CD8-positive, alpha-beta T cell (primary cell): ENCODE measurements at places on chromosomes 16 and 17. TPM values are rescaled to one million over a fixed set of nuclear protein-coding genes. Genes with fewer than 3 reads are reported as not detected.

Gene TSNAXIP1
- 0.31 TPM for total RNA-seq

Gene GUCY2D
- total RNA-seq: not detected

Gene ALDOC
- 16.3 TPM for total RNA-seq

Gene SBK1
- total RNA-seq: 16.5 TPM

Gene KRTAP9-1
- total RNA-seq: not detected

Gene SOST
- not detected for total RNA-seq

DNA sequence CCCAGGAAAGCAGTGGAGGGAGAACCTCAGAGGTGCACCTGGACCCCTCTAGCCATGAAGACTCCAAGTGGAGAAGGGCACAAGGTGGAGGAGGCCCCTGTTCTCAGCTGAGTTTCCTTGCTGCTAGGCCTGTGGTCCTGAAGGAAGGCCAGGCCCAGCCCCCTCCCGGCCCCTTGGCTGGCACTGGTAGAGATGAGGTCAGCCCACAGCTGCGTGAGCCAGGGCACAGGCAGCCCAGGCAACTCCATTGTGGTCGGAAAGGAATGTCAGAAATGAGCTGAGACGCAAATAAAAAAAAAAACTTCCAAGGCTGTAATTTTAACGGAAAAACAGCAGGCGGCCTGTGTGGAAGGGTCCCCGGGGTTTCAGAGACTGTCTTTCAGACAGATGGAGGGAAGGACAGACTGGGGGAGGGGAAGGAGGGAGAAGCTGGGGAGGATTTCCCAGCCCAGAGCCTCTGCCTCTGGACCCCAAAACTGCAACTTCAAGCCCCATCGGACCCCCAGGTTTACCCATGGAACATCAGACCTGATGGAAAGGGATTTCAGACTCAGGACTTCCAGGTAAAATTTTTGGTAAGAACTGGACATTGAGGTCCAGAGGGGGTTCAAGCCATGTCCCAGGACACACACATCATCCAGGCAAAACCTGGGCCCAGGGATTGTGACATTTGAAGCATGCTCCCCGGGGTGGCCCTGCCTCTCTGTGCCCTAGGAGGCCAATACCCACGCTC, 25.6 kb upstream of the MRPS23 start:
- no peak for DNase-seq

- DNase-seq: peak; percentile 9
These were observed 23.4 kb downstream of the WWOX start for GRCh38 chr16:78122774-78123315.

GRCh38 chr17:56593646-56594319, at the start of gene NOG:
Gene NOG, plus strand, starts transcription at chr17:56593699. Its CDS starts 525 bp downstream, at chr17:56594224.
- peak; percentile 36 for DNase-seq

GRCh38 chr17:36894177-36894576, 43.1 kb upstream of the LHX1 start:
- no peak for DNase-seq

GRCh38 chr17:62780951-62781350, 27.2 kb downstream of the MARCHF10 start:
- no peak for DNase-seq

GRCh38 chr16:81816351-81816750, 37.3 kb downstream of the PLCG2 start:
- no peak for DNase-seq

DNA sequence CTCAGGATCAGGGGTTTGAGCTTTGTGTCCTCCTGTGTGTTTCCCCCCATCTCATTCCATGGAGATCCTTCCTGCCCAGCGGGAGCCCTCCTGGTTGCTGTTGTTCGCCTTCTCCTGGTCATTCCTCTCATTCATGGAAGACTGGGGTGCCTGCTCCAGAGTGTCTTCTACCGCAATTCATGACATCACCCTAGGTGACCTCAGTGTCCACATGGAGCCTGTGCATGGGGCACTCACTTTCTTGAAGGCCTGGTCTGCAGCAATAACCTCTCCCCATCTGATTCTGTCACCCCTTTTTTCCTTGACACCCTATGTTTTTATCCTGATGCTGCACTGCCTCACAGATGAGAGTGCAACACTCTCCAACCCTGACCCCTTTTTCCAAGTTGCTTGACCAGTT, 21.4 kb upstream of the ARHGAP17 start:
- DNase-seq: no peak
